Fibroblast of lung (primary cell): ENCODE measurements at places on chromosomes 2 and 18. TPM values are rescaled to one million over a fixed set of nuclear protein-coding genes. Genes with fewer than 3 reads are reported as not detected.

GRCh38 chr2:165874445-165875039, 79.0 kb downstream of the TTC21B start:
- DNase-seq: peak; percentile 61

DNA sequence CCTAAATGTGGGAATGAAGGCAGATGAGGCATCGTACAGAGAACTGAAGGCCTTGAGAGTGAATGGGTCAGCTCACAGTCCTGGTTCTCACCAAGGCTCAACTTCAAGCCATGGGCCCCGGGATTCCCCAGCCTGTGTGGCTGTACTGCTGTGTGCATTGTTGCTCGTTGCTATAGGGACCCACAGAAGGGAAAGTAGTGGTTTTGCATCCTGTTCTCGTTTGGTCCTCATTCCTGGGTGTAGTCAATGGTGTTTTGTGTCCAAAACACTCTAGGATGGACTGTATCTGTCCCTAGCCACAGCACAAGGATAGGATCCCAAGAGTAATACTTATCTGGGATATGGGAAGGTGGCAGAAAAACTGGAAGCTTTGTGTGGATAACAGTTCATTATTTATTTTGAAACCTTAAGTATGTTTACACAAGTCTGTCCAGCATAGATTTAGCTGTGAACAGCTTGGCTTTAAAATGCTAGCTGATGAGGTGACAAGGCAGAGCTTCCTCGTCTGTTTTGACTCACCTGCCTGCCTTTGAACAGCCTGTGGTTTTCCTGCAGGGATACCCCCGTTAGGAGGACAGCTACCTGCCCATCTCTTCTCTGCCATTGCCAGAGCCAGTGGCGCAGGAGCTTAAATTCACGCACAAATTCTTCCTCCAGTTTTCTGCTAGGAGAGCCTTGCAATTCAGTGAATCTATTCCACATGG, 85.0 kb downstream of the WDSUB1 start:
- DNase-seq: peak; percentile 21

Gene GRHL1
- 0.77 and 0.99 TPM in 2 replicates for total RNA-seq

Gene C2orf66
- total RNA-seq: 0.17 and 0.26 TPM in 2 replicates

DNA sequence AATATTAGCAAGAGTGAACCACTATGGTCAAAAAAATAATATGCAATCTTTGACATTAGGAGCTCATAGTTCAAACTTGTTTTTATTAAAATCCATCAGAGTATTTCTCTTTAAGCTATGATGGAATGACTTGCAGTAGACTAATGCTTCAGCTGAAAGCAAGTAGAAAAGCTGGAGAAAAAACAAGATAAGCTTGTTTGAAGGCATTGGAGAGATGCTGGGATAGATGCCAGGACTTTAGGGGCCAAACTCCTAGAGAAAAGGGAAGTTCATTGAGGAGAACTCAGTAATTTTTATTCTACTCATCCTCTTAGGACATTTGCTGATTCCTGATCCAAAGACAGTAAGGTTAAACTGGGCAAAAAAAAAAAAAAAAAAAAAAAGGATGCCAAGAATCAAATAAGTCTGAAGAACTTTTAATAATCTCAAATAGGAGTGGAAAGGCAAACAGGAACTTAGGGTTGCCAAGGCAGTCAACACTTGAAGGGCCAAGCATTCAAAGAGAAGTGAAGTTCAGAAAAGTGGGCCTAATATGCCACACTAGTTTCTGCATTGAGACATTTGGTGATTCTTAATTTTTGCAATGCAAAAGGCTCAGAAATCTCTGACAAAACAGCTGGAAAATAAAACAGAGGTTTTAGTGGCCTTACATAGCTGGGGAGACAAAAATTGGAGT, 19.7 kb upstream of the AFF3 start:
- DNase-seq: no peak

DNA sequence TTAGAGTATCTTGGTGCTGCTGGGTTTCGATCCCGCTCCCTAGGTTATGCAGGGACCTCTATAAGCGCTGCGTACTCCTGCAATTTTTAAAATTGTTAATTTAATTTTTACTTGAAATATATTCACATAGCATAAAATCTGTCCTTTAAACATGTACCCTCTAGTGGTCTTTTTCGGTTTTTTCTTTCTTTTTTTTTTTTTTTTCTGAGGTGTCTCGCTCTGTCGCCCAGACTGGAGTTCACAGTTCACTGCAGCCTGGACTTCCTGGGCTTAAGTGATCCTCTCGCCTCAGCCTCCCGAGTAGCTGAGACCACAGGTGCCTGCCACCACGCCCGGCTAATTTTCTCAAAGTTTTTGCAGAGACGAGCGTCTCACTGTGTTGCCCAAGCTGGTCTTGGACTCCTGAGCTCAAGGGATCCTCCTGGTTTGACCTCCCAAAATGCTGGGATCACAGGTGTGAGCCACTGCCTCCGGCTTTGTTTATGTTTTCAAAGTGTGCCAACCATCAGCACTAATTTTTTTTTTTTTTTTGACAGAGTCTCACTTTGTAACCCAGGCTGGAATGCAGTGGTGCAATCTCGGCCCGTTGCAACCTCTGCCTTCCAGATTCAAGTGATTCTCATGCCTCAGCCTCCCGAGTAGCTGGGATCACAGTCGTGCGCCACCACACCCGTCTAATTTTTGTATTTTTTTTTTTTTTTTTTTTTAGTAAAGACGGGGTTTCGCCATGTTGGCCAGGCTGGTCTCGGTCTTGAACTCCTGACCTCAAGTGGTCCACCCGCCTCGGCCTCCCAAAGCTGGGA, 585 bp upstream of the MOB1A start:
- DNase-seq: no peak

DNA sequence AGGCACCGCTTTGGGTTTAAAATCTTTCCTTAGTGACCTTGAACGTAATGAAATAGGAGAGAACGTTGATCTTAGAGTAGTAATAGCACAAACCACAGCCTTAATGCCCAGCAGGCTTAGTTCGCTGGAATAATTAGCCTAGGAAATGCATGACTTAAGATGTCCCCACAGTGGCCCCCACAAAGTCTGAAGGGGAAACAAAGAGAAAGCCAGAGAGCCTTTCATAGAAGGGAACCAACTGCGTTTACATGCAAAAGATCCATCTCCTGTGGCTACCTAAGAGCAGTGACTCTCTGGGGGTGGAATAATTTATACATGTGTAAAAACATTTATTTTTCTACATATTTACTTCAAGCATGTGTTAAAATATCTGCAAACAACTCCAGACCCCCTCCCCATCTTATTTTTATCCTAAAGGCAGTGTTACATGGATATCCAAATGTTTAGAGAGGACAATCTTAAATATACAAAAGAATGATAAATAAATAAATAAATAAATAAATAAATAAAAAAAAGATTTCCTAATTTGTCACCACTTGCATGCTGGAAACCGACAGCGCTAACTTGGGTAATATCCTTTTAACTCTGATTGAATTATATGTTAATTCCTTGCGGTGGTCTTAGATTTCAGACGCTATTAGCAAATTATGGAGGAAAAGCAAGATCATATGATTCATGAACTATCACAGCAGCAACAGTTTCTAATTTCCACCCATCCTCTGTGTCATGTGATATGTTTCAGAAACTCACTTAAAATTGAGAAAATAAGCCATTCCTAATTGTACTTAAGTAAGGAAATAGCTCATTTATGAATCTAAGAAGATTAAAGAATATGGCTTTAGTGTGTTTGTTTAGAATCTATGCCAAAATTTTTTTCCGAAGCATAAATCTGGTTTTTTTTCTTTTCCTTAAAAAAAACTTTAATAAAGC, 23.4 kb upstream of the CYP1B1 start:
- DNase-seq: no peak

Gene TUBA3E
- not detected in 2 replicates for total RNA-seq

- DNase-seq: no peak
Measured at GRCh38 chr2:160918258-160918657, 242.0 kb upstream of the TANK start.

GRCh38 chr2:16325016-16325975, 340.3 kb downstream of the CYRIA start:
- DNase-seq: no peak

Gene LCT
- total RNA-seq: under 0.01 TPM in 2 replicates

GRCh38 chr18:23351521-23351920, 101.6 kb upstream of the RIOK3 start:
- no peak for DNase-seq

DNA sequence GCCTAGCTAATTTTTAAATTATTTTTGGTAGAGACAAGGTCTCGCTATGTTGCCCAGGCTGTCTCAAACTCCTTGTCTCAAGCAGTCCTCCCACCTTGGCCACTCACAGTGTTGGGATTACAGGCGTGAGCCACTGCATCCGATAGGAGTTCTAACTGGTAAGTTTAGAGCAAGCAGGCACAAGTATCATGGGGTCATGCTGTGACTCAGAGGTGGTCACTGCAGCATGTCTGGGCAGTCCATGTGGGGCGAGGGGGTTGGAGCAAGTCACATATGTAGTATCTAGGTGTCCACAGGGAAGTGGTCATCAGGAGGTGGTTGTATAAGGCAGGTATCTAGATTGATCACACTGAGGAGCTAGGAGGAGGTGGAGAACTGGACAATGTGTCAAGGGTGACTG, 22.7 kb upstream of the STARD7 start:
- no peak for DNase-seq

DNA sequence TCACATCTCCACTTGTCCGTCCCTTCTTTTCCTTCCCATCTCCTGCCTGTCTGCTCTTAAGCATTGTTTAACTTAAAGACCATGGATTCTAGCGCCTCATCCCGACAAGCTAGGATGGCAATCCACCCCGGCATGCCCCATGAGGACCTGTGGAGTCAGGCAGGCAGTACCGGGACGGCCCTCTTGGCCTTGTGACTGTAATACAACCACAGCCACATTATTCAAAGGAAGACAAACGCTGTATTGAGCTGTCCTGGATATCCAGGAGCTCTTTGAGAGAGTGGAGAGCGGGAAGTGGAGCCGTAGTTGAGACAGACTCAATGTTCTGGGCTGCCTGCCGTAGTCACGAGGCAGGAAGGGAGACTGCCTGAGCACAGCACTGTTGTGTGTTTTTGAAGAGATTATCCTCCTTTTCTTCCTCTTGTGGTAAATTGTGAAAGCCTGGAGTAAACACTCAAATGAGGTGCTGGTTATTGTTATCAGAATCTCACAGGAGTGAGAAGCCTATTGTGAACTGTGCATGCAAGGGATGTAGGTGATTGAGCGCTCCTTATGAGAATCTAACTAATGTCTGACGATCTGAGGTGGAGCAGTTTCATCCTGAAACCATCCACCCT, 929.8 kb upstream of the CNTNAP5 start:
- no peak for DNase-seq

Gene ANKRD30B
- total RNA-seq: under 0.01 and 0.33 TPM in 2 replicates

- no peak for DNase-seq
Measured at GRCh38 chr2:39492716-39493115, 55.6 kb upstream of the MAP4K3 start.

GRCh38 chr2:217357886-217358620, 498.2 kb upstream of the TNP1 start:
- no peak for DNase-seq

Gene TTLL4
- total RNA-seq: 5.9 and 9.4 TPM in 2 replicates

DNA sequence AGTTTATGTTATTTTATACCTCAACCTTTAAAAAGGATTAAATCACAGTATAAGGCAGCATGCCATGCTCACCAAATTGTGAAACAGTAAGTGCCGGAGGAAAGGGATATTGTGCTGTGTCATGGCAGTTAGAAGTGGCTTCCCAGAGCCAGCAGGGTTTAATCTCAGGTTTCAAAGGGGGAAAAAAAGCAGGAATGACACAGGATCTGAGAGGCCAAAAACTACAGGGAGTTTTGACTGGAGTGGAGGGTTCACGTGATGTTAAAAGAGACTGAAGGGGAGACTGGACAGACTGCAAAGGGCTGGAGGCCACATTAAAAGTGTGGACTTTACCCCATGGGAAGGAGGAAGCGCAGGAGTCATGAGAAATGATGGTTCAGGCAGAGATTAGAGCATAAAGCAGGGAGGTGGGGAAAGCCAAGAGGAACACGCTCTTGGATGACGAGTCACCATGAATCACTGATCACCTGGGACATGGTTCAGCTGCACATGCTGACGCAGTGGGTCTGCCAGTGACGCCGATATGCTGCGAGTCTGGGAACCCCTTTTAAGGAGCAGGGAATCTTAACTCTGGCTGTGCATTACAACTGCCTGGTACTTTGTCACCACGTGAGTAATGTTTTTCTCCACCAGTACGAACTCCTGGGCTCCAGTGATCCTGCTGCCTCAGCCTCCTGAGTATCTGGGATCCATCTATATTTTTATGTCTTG, 6.1 kb downstream of the CHMP1B start:
- peak; percentile 99 for DNase-seq

GRCh38 chr18:24176727-24177416, 38.0 kb downstream of the CABYR start:
- peak; percentile 36 for DNase-seq

DNA sequence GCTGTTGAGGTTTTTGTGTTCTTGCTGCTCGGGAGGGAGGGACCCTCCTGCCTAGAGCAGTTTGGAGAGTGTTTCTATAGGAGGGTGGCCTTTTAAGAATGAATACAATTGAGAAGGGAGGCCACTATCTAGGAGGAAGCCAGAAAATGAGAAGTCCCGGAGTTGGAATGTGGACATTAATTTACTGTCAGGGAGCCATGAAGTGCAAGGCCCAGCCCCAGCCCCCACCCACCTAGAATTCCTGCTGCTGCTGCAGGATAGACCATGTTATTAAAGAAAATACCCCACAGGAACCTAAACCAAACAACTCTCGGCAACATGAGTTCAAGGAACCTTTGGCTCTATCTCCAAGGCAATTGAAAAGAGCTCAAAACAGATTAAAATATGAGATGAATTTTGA, 46.0 kb downstream of the ZBTB7C start:
- no peak for DNase-seq

Gene RAB31
- total RNA-seq: 26.2 and 29.6 TPM in 2 replicates

DNA sequence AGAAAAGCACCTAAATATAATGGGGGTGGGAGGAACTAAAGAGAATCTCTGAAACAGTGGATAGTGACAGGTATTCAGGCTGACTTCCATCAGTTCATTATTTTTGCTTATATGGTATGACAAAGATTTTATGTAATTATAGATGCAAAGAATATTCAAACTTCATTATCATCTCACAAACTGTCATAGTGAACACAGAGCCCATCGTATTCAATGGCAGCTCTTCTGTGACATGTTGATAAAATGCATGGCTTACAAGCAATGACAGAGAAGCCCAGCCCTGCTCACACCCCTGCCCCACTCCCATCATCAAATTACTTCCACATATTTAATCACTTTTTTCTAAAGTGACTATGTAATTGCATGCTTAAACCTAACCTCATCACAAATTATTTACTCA, 904.3 kb downstream of the LRP1B start:
- DNase-seq: no peak

GRCh38 chr2:189076572-189076971, 102.4 kb downstream of the COL3A1 start:
- DNase-seq: peak; percentile 64

GRCh38 chr2:135030826-135031225, 16.4 kb downstream of the MAP3K19 start:
- peak; percentile 64 for DNase-seq

GRCh38 chr2:106536490-106536889, 49.3 kb downstream of the CD8B2 start:
- no peak for DNase-seq

GRCh38 chr2:223599640-223600380, 2.4 kb downstream of the SCG2 start:
- DNase-seq: no peak

DNA sequence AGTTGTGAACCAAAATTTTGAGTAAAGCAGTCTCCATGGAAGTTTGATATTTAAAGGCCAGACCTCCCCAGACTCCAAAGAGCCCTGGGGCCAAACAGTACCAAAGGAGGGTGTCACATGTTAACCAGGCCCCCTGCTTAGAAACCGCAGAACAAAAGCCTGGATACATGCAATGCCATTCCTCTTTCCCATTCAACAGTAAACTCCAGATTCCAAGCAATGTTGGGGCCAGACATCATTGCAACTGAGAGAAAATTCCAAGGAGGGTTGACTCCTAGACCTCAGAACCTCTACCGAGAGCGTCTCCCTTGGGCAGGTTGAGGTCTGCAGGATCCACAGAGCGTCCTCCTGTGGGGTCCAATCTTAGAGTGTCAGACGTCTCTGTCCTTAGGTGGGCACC, 404.4 kb upstream of the SYT4 start:
- peak; percentile 8 for DNase-seq
